ENCODE measurements at places on chromosomes 6 and 20.

DNA sequence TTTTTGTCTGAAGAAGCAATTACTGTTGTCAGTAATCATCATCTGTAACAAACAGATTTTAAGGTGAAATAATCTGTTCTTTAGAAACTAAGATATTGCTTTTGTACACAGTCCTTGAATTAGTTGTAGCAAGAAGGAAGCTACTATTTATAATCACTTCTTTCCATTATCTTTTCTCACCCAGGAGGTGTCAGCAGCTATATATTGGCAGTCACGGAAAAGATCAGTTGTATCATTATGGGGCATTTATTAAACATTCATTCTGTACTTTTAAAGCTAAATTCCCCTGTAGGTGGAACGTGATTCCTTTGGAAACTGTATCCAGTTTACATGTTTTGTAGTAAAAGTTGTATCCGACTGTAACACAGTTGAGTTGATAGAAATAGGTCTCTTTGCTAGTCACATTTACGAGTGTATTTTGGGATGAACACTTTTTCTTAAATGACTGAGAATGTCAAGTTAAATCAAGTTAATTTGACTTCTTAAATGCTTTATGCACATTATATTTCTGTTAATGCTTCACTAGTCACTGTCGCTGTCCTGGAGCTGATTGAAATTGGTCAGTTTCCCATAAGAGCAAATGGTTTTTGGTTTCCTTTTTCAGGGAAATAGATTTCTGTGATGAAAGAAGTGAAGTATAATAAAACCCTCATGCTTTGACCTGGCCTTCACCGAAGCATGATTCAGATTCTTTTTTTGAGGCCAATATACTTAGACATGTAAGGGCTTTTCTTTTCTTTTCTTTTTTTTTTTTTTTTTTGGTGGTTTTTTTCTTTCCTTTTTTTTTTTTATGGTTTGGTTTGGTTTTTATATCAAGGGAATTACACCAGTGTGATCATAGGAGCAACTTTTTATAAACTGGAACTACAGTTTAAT lies 5.1 kb downstream of the QKI start:
- DNase-seq: peak; percentile 71

DNA sequence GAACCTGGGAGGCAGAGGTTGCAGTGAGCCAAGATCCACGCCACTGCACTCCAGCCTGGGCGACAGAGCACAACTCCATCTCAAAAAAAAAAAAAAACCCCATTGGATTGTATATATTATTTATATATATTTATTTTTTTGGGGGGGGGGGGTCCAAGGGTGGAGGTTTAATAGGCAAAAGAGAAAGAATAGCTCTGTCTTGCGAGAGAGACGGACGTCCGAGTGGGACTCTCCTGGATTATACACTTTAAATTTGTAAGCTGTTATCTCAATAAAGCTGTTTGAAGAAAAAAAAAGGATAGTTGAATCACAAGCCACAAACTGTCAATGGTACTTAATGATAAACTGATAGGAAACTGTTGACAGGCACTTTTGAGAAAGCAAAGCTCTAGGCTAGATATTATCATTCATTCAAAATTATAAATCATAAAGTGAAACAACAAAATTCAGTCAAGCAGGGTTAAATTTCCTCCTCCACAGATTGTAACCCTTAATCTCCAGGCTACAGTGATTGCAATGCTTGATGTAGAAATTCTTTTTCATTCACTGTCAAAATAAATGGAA lies 20.3 kb downstream of the EIF2S2 start:
- no peak for DNase-seq

DNA sequence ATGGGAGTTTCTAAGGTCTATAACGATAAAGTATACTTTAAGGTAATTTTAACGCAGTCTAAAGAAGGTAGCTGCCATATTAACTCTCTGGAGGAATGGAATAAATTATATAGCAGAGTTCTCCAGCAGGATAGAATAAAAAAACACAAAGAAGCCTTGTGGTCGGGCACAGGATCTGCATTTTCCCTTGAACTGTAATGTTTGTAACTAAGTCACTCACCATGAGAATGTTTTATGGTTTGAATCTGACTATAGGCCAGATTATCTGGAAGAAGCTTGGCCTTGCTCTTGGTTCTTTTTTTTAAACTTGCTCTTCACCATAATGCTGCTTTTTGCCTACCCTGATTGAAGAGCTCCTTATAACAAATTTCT lies 238.8 kb upstream of the NOX3 start:
- DNase-seq: no peak

- DNase-seq: no peak
Observed at GRCh38 chr20:17640146-17640874, 41.7 kb downstream of the RRBP1 start.

DNA sequence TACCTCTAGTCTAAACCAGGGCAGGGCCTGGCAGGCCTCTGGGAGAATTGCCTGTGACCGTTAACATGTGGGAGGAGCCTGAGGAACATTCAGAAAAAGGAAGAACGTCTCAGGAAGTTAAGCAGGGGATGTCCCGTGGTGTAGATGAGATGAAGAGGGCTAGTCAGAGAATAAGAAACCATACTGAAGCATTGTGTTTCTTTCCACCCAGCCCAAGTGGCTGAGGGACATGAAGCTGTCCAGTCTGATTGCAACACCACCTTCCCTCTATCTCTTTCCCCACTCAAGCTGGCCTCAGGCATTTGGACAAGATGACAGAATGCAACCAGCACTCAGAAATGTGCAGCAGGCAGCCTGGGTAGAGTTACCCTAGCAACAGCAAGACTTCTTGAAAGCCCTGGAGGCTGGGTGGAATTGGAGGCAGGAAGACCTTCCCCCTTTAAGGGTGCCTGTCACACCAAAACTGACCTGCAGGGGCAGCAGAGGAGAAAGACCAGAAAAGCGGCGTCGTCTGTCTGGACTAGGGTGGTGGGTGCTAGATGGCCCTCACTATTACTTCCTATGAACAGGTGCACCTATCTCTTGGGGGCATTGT lies 186.1 kb downstream of the UNC5CL start:
- no peak for DNase-seq

DNA sequence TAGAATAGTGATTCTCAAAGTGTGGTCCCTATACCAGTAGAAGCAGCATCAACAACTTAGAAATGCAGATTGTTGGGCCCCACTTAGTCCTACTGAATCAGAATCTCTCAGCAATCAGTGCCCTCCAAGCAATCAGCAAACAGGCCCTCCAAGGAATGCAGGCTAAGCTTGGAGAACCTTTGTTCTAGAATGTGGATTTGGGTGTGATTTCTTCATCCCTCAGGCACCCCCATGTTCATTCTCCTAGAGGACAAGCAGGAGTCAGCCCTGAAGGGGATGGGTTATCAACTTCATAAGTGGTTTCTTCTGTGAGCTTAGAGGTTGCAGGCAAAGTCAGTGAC lies 40.5 kb upstream of the TAF8 start:
- DNase-seq: no peak

GRCh38 chr6:37514837-37515236 lies 15.1 kb upstream of the CCDC167 start:
- no peak for DNase-seq

GRCh38 chr6:138728662-138729061 lies 44.9 kb upstream of the CCDC28A start:
- DNase-seq: peak; percentile 7

DNA sequence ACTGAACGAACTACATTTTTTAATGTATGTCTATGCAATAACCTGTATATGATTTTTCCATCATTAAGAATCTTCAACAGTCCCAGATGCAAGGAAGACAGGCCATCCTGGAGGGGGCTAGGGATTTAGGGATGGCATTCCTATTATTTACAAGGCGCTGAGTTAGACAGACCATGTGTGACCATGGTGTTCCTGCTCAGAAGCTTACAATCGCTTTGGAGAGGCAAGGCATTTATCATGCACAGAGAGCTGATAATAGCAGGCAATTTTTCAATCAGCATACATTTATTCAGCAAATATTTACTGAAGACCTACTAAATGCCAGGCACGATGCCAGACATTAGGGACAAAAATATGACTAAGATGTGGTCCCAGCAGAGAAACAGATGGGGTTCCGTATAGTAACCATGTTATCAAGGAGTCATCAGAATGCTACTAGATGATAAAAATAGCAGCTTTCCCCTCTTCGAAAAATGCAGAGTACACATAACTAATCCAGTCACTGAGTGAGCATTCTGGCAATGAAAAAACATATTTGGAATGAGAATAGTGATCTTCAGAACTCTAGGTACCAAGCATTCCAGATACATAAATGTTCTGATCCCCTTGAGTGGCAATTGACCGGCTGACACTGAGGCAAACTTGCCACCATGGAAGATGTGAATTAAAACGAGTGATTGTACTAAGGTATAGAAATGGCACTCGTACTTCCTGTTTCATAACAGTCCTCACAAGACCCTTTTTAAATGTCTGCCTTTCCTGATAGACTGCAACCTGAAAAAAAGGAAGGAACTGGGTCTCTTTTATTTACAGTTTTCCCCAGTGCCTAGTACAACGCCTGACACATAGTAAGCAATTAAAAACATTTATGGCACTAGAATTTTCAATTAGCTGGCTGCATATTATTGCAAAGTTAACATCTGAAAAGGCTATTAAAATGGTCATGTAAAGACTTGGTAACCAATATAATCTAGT lies 135.7 kb downstream of the ATXN1 start:
- no peak for DNase-seq

DNA sequence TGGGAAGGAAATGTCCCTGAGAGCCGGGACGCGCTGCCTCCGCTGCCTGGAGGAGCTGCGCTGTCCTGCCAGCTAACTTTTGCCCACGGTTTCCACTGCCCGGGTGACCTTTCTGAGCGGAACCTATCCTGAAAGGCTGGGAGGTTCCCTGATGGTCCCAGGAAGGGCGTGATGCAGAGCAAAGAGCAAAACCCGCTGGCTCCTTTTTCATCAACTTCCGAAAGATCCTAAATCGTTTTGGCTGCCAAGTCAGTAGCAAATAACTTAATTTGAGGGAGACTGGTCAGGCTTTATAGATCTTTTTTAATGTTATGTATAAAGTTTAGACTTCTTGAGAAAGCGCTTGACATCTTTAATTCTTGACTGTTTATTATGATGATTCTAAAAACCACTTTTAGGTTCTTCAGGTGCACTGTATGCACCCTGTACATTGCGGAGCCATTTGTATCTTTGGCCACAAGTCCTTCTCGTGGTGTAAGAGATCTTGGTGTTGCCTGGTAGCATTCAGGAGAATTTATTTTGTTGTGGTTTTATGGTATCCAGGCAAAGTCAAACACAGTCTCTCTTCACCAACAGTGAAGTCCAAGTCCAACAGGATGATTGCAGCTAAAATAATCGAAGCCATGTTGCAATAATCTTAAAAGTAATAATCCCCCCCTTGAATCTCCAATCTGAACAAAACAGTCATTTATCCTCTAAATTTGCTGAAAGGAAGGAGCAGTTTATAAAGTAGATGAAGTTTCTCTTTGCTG lies at the start of gene SYNE1:
Gene SYNE1 (minus strand): TSS at position 67 of the 752 bp plus-strand sequence. CDS start 9,031 bp downstream, outside the sequence.
- DNase-seq: no peak
